Neuronal stem cell (in vitro differentiated cells): ENCODE measurements at places on chromosomes 5 and 9.

GRCh38 chr5:62631909-62632580 lies 53.4 kb downstream of the LRRC70 start:
- DNase-seq: no peak

- DNase-seq: no peak
Observed at GRCh38 chr9:136759001-136759400, 958 bp upstream of the LCN8 start.

DNA sequence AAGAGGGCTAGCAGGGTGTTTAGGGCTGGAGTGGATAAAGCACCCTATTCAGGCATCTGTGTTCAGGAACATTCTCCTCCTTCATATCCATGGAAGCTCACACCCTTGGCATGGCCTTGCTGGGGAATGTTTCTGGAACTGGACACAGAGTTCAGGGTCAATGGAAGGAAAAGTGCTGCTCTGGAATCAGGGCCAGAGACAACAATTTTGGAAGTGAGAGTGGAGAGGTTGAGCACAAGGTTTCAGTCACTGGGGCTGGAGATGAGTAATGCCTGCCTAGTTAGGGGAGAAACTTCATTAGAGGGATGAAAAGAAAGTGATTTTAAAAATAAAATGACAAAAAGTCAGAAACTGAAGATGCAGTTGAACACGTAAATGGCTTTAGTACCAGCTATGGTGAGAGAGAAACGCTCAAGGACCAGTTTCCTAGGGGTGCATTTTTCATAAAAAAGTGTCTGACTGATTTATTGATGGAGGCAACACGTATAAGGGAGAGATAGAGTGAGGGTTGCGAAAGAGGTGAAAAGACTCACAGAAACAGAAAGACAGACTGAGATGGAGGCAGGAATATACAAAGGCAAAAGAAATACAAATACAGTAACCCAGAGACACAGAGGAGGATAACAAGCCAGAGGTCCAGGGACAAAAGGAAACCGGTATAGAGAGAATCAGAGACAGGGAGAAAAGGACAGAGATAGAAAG lies 8.0 kb upstream of the TNFSF15 start:
- DNase-seq: no peak

DNA sequence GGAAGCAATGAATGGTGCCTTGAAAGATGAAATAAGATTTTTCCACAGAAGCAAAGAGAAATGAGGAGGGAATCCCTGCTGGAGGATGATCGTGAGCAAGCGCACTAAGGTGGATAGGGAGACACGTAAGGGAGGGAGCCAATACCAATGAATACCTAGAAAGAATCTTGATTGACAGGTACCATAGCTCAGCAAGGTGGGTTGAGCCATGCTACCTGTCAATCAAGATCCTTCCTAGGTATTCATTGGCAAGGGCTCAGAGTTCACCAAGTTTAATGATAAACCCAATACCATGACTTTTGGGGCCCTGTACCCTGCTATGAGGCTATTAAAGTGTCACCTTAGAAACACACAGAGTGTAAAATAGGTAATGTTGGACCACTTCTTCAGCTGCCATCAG lies 226.8 kb downstream of the GRIA1 start:
- DNase-seq: no peak

DNA sequence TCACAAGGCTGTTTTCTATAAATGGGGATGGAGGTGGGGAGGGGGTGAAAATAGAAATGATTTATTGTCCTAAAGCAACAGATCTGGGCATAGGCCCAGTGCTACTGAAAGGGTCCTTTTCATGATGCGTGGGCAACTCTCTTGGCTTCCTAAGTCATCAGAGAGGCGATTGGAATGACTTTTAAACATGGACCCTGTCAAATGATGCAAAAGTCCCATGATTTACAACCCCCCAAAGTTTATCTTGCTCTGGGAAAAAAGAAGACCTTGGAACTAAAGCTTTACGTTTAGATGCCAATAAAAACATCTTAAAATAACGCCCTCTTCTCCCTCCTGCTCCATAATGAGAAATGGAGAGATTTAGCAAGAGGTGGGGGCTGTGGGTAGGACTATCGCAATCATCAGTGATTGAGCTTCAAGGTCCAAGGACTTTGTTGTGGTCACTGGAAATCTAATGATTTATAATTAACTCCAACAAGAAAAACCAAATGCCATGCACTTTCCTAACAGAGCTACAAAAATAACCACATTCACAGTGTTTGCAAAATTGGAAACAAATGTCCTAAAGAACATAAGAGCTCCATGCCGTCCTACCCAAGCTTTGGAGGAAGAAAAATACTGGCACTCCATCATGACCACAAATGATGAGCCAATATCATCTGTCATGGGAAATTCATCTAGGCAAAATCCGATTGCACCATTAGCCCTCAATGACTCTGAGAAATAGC lies 167.5 kb upstream of the CLINT1 start:
- no peak for DNase-seq

- no peak for DNase-seq
Observed at GRCh38 chr5:116880150-116880549, 305.5 kb upstream of the SEMA6A start.

DNA sequence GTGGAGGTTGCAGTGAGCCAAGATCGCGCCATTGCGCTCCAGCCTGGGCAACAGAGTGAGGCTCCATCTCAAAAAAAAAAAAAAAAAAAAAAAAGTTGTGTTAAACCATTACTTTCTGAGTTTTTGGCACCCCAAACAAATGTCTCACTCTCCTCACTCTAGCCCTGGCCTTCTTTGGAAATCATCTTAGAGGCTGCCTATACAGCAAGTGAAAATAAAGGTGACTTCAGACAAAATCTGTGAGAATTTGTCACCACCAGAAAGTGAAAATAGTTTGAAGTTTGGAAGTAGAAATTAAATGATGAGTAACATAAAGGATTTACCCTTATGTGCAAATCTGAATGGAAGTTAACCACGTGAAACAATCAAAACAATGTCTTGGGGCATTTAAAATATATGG lies 7.2 kb upstream of the ZNF131 start:
- no peak for DNase-seq
